ENCODE measurements at places on chromosomes 16 and 17. TPM values are rescaled to one million over a fixed set of nuclear protein-coding genes. Genes with fewer than 3 reads are reported as not detected.

BAIAP3 gene
- total RNA-seq: 4.7 TPM

TERB1 gene
- total RNA-seq: not detected

ZBTB4 gene
- 20.4 TPM for total RNA-seq

LRRC37B gene
- 4.9 TPM for total RNA-seq

KIF2B gene
- not detected for total RNA-seq

GRAP gene
- total RNA-seq: 0.72 TPM

CHST5 gene
- total RNA-seq: not detected

FOXL1 gene
- 1.6 TPM for total RNA-seq

SCGB1C2 gene
- not detected for total RNA-seq

SERPINF2 gene
- total RNA-seq: 0.65 TPM

MT2A gene
- 54.9 TPM for total RNA-seq

CTDNEP1 gene
- 66.3 TPM for total RNA-seq

IL21R gene
- total RNA-seq: 2.9 TPM

All from cardiac atrium fibroblast (primary cell).